Activated naive CD4-positive, alpha-beta T cell treated with anti-CD3 and anti-CD28 coated beads for 36 hours (primary cell): ENCODE measurements at places on chromosomes 16 and 17. TPM values are rescaled to one million over a fixed set of nuclear protein-coding genes. Genes with fewer than 3 reads are reported as not detected.
A peak's percentile ranks its signal among the peaks of the same experiment; 100 is the strongest.

- no peaks in the 10 kb centered on the region for H3K27me3 ChIP-seq
- H3K4me3 ChIP-seq = peak overlapping the region; percentile 93
- H3K27ac ChIP-seq = peak overlapping the region; percentile 86
Measured at GRCh38 chr17:27456681-27457359, 572 bp downstream of the KSR1 start.

DNA sequence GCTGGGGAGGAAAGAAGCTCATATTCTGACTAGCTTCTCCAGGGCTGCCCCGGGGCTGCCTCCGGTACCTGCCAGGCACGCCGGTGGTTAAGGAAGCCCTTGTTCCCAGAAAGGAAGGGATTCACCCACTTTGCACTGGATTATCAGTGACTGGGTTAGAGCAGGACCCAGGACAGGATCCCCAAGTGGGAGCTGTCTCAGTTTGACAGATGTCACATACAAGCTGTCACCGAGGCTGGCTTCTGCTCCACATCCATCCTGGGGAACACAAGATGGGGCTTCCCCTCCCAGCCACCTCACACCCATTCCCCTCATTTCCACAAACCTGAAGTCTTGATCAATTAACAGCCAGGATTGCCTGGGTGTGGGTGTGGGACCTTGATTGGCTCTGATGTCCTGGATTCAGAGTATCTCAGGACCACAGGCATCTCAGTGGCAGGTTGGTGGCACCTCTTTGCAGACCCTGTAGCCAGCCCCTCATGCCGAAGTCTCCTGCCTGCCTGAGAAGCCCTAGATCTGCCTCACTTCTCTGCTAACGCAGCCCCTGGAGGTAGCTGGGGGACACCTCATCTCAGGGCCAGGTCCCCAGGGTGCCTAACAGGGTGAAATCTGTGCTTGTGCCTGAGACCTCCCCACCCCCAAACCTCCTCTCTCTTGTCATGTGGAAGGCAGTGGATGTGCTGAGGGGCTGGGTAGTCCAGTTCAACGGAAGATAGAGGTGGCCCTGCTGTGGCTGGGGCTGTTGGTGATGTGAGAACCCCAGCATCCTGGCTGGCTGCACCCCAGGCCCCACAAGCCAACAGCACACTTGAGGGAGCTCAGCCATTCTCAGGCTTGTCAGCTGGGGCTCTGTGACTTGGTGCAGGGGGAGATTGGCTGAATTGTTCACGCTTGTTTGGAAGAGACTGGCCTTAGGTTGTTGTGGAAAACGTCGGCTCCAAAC, 1.4 kb downstream of the CACNG5 start:
- H3K27ac ChIP-seq = no peak overlapping the region
- H3K27me3 ChIP-seq = peaks cover 38% of the 10 kb centered on the region
- DNase-seq = no peak
- H3K36me3 ChIP-seq = no peaks in the 10 kb centered on the region
- H3K4me3 ChIP-seq = no peak overlapping the region

PRKAR1A gene
- 151 TPM for total RNA-seq

DNA sequence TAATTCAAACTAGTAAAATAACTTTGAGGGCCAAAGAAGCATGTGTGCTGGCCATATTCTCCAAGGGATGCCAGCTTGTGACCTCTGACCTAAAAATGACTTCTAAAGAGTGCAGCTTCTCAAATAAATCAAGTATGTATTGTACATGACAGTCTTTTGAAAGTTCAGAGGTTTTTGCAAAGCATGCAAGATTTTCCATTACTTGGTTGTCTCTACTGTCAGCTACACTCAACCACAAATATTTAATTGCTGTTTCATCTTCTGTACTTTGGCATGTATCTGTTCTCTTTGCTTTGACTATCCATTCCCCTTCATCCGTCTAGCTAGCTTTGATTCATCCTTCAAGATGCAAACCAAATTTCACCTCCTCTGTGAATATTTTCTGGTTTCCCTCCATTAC, 121.9 kb upstream of the HS3ST2 start:
- no peak overlapping the region for H3K4me3 ChIP-seq
- no peak overlapping the region for H3K27ac ChIP-seq
- peaks cover 2% of the 10 kb centered on the region for H3K27me3 ChIP-seq
- no peak for DNase-seq
- no peaks in the 10 kb centered on the region for H3K36me3 ChIP-seq
- no peaks in the 10 kb centered on the region for H3K4me1 ChIP-seq

- H3K27ac ChIP-seq = no peak overlapping the region
- H3K4me1 ChIP-seq = no peaks in the 10 kb centered on the region
- peaks cover 15% of the 10 kb centered on the region for H3K36me3 ChIP-seq
- H3K4me3 ChIP-seq = no peak overlapping the region
Measured at GRCh38 chr17:37309051-37309450, 66.7 kb upstream of the C17orf78 start.

C1QL1 gene
- 0.40 TPM for total RNA-seq

DNA sequence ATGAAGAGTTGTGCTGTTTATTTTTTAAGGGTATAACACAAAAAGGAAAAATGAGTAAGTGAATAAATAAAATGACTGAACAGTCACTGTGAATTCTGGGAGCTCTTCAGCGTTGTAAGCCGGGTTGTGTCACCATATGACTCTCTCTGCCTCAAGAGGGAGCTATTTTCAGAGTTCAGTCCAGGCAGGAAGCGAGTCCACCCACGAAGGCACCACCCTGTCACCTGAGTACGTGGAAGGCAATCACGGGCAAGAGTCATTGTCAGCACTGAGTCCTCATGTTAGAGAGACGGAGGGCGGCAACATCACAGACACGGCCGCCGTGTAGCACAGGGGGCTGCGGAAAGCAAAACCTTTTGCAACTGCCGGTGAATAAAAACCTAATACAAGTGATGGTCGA, 227.6 kb downstream of the UTP18 start:
- no peak overlapping the region for H3K4me3 ChIP-seq
- no peaks in the 10 kb centered on the region for H3K27me3 ChIP-seq
- peak; percentile 57 for DNase-seq
- H3K27ac ChIP-seq = no peak overlapping the region

GRCh38 chr17:413016-413350, 60.4 kb upstream of the RPH3AL start:
- peaks cover 3% of the 10 kb centered on the region for H3K27me3 ChIP-seq
- H3K4me3 ChIP-seq = peak overlapping the region; percentile 80
- peak; percentile 44 for DNase-seq
- peaks cover 31% of the 10 kb centered on the region for H3K36me3 ChIP-seq
- peak overlapping the region; percentile 99 for H3K27ac ChIP-seq

CCL4L2 gene
- total RNA-seq = 1.0 TPM

PROCA1 gene
- total RNA-seq = 3.1 TPM

DNA sequence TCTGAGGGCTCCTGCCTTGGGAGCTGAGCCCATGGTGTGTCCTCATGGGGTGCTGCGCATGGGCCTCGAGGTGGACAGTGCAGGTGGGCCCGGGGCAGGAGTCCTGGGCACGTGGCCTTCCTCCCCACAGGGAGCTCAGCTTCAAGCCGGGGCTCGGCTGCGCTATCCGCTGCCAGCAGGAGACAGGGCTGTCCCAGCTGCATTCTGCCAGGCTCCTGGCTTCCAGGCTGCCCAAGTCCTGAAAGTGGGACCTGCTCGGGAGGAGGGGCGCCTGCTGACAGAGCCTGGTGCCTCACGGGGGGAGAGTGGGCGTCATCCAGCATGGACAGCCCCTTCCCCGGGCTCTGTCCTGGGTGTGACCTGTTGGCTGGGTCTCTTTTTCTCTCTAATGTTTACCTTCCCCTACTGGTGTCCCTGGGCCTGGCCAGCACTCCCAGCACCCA, 7.1 kb downstream of the TRAF7 start:
- DNase-seq = no peak
- peaks cover 13% of the 10 kb centered on the region for H3K4me1 ChIP-seq
- no peak overlapping the region for H3K27ac ChIP-seq
- no peaks in the 10 kb centered on the region for H3K27me3 ChIP-seq
- H3K4me3 ChIP-seq = no peak overlapping the region

DNA sequence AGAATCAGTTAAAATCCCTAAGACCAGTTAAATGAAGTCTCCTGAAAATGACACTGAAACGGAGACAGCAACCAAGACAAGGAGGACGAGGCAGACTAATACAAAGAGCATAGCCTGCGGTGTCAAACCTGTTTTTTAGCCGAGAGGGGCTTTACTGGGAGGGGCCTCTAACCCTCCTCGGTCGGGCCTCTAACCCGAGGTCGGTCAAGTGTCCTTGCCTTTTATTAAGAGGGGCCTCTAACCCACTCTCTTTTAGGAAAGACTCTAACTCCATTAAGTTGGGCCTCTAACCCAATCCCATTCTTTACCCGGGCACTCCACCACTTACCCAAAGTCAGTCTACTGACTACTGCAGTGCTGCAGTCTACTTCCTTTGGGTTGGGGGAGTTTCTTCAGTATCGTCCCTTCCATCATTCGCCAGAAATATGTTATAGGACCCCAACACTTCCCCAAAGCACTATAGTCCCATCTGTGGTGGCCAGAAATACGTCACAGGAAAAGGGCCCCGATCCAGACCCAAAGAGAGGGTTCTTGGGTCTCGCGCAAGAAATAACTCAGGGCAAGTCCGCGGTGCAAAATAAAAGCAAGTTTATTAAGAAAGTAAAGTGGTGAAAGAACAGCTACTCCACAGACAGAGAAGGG, 39.2 kb upstream of the ARL4D start:
- H3K36me3 ChIP-seq = peaks cover 7% of the 10 kb centered on the region
- H3K4me1 ChIP-seq = peaks cover 31% of the 10 kb centered on the region
- H3K27me3 ChIP-seq = peaks cover 8% of the 10 kb centered on the region
- peak overlapping the region; percentile 100 for H3K27ac ChIP-seq

SMG1 gene
- 106 TPM for total RNA-seq

DNA sequence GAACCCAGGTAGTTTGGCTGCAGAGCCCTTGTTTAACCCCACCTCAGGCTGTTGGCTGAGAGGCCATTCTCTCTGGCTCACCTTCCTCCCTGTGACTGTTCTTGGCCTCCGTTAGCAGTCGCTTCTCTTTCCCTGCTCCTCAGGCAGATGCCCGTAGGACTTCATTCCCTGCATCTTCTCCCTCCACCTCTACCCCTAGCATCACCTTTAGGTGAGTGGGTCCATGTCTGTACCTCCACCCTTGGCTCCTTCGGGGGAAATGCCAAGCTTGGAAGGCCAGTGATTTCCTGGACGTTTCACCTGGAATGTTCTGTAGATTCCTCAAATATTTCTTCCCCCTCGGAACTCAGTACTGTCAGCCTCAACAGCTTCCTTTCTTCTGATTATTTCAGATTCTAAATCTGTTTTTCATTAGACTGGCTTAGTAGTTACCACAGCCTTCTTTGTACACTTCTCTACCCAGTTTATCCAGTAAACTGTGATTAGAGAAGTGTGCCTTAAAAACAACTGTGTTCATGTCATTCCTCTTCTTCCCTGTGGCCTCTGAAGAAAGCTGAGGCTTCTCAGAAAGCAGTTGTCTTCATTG, 227.9 kb downstream of the MSI2 start:
- H3K36me3 ChIP-seq = no peaks in the 10 kb centered on the region
- H3K4me1 ChIP-seq = peaks cover 67% of the 10 kb centered on the region
- no peaks in the 10 kb centered on the region for H3K27me3 ChIP-seq
- no peak overlapping the region for H3K4me3 ChIP-seq

SCIMP gene
- total RNA-seq = not detected

- DNase-seq = peak; percentile 79
- peaks cover 5% of the 10 kb centered on the region for H3K36me3 ChIP-seq
- no peaks in the 10 kb centered on the region for H3K27me3 ChIP-seq
- no peak overlapping the region for H3K27ac ChIP-seq
Measured at GRCh38 chr16:785563-786535, 2.3 kb downstream of the RPUSD1 start.

GRCh38 chr17:83058266-83058798, 21.1 kb upstream of the METRNL start:
- no peaks in the 10 kb centered on the region for H3K27me3 ChIP-seq
- H3K4me1 ChIP-seq = peaks cover 2% of the 10 kb centered on the region
- no peak overlapping the region for H3K4me3 ChIP-seq
- DNase-seq = no peak
- no peak overlapping the region for H3K27ac ChIP-seq
- no peaks in the 10 kb centered on the region for H3K36me3 ChIP-seq

WFIKKN2 gene
- total RNA-seq = not detected

DNA sequence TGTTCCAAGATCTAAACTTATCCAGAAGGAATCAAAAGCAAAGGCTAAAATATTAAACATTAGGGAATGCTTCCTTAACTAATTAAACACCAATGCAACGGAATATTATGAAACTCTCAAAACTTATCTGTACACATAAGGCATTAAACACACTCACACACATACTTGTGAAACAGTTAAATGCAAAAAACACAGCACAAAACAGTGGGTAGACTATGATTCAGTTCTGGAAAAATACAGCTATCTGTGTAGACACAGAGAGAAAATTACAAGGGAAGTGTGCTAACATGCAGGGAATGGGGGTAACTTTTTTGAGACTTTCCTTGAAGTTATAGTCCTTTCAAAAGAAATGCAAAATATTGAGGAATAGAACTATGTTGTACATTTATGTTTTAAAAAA, 36.7 kb upstream of the CCL1 start:
- no peaks in the 10 kb centered on the region for H3K36me3 ChIP-seq
- no peak for DNase-seq
- H3K4me1 ChIP-seq = no peaks in the 10 kb centered on the region
- no peak overlapping the region for H3K4me3 ChIP-seq
- no peak overlapping the region for H3K27ac ChIP-seq

- H3K4me3 ChIP-seq = no peak overlapping the region
- no peak for DNase-seq
- H3K4me1 ChIP-seq = no peaks in the 10 kb centered on the region
- no peaks in the 10 kb centered on the region for H3K27me3 ChIP-seq
- H3K36me3 ChIP-seq = peaks cover 5% of the 10 kb centered on the region
- no peak overlapping the region for H3K27ac ChIP-seq
Measured at GRCh38 chr16:2090777-2091546, 43.2 kb downstream of the TSC2 start.

ANKFY1 gene
- 36.6 TPM for total RNA-seq

CMTM2 gene
- total RNA-seq = not detected

GRCh38 chr17:64084086-64084939, 45.6 kb downstream of the ERN1 start:
- no peak overlapping the region for H3K4me3 ChIP-seq
- no peaks in the 10 kb centered on the region for H3K36me3 ChIP-seq
- peaks cover 18% of the 10 kb centered on the region for H3K4me1 ChIP-seq
- DNase-seq = no peak
- H3K27me3 ChIP-seq = no peaks in the 10 kb centered on the region

- H3K36me3 ChIP-seq = peaks cover 13% of the 10 kb centered on the region
- H3K4me3 ChIP-seq = no peak overlapping the region
- no peak overlapping the region for H3K27ac ChIP-seq
- H3K4me1 ChIP-seq = no peaks in the 10 kb centered on the region
- H3K27me3 ChIP-seq = no peaks in the 10 kb centered on the region
Measured at GRCh38 chr16:69890114-69890891, 60.8 kb upstream of the CLEC18A start.

DNA sequence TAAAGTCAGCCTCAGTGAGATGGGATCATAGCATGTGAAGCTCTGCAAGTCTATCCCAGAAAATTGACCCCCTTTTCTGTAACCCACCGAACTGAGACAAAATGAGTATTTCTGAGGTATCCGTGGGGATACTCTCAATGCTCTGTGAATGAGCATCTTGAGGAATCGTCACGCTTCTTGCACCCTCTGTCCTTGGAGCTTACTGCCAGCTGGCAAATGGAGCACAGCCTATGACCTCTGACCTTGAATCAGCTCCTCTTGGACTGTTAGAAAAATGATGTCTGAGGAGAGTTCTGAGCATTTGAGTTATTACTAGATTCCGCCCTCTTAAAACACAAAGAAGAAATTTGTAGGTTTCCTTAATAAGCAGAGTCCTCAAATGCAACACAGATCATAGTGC, 342.1 kb downstream of the ZFHX3 start:
- H3K4me3 ChIP-seq = no peak overlapping the region
- no peak for DNase-seq
- no peak overlapping the region for H3K27ac ChIP-seq
- H3K27me3 ChIP-seq = no peaks in the 10 kb centered on the region
- H3K4me1 ChIP-seq = no peaks in the 10 kb centered on the region

- peaks cover 21% of the 10 kb centered on the region for H3K4me1 ChIP-seq
- H3K4me3 ChIP-seq = no peak overlapping the region
- peaks cover 20% of the 10 kb centered on the region for H3K36me3 ChIP-seq
- H3K27me3 ChIP-seq = peaks cover 12% of the 10 kb centered on the region
Measured at GRCh38 chr17:28386391-28386790, 14.9 kb downstream of the SARM1 start.

TBC1D3G gene
- total RNA-seq = not detected
